ENCODE measurements at places on chromosomes 6 and 20.

DNA sequence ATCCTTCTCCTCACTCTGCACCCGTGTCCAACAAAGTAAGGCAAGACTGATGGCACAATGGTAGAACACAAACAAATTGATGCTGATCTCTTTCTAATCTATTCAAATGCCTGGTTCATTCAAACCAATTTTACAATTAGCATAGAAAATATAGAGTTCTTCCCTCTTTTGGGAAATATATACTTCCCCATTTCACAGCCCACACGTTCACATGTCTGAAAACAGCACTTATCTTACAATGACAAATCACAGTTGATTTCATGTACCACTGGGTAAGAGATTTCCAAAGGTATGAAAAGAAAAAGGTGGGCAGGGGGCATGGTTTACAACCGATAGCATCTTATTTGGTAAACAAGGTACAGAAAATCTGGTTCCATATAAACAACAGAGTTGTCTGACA lies 137.6 kb downstream of the RNGTT start:
- DNase-seq, result no peak

GRCh38 chr20:34274694-34275093 lies 28.5 kb downstream of the AHCY start:
- DNase-seq, result no peak

- DNase-seq, result no peak
Observed at GRCh38 chr20:23061734-23062561, 12.5 kb upstream of the THBD start.

GRCh38 chr6:109455437-109456110 lies at the start of gene MICAL1:
Gene MICAL1 (minus strand): TSS chr6:109455772. CDS start chr6:109454196, 1,576 bp downstream.
- DNase-seq, result peak; percentile 75

GRCh38 chr6:159494586-159494972 lies 198.5 kb downstream of the SOD2 start:
- no peak for DNase-seq

DNA sequence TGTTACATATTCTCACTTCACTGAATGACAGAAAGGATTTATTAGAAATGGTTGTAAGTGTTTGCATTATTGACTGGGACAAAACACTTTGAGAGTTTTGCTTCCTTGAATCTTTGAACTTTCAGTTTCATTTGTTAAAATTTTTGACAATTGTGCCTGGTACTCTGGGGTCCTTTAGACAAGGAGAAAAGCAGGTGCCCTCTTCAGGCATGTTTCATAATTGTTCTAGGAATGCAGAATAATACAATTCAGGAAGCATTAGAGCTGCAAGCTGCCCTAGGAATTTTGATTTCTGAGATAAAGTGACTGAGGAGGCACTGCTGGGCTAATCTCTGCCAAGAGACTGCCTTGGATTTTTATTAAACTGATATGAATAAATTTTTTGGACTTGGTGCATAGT lies 49.7 kb downstream of the TOP1 start:
- no peak for DNase-seq

DNA sequence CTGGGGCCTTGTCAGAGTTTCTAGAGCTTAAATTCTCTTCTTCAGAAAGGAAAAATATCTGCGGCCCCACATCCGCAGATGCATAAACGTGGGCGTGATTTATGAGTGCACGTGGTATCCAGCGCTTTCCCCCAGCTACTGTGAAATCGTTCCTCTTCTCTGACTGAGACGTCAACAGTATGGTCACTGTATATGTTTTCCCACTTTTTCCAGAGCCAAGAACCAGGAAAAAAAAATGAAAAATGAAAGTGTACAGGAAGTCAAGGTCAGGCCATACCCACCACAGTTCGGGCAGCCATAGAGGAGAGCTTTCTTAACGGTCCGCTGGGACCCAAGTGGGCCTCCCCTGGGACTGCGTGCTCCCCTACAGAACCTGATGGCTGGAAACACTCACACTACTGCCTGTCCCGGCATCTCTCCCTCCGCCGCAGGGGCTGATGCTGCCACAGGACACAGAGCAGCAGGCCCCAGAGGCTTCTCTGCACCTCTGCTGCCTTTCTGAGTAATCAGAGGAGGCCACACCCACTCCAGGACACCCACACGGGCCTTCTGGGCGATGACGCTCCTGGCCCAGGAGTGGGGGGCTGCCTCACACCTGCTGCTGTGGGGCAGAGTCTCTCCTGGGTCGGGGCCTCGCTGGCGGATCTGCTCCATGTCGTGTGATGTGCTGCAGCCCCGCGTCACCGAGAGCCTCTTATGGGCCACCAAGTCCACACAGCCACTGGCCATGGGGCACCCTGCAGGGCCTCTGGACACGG lies 16.4 kb upstream of the STX16 start:
- DNase-seq, result peak; percentile 66

DNA sequence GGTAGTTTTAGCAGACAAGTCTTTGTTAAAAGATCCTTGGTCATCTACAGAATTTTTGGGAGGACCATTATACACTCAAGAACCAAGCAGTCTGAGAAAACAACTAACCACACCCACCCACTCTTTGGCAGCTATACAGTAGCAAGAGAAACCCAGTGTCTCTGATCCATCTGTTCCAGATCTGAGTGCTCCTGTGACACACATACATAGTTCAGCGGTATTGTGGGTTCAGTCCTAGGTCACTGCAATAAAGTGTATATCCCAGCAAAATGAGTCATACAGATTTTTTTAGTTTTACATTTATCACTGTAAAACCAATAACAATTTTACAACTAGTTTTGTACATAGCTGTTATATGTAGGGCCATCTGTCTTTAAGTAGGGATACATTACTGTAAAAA lies 47.4 kb upstream of the PAK5 start:
- no peak for DNase-seq

DNA sequence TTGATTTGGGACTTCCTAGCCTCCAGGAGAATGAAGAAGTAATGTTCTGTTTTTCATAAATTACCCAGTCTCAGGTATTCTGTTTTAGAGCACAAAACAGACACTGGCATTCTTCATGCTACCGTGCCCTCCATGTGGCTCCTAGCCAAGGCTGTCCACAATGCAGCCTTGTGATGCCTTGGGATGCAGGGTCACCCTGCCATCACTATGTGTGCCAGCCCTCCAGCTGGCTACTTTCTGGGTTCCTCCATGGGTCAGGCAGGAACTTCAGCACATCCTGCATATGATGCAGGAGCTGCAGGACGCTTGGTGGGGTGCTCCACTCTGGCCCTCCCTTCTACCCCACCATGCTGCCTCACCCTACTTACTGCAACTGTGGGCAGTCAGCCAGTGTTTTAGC lies 38.0 kb upstream of the FAM50B start:
- DNase-seq, result no peak

- peak; percentile 28 for DNase-seq
Observed at GRCh38 chr6:137102851-137103492, 58.2 kb upstream of the IL20RA start.

DNA sequence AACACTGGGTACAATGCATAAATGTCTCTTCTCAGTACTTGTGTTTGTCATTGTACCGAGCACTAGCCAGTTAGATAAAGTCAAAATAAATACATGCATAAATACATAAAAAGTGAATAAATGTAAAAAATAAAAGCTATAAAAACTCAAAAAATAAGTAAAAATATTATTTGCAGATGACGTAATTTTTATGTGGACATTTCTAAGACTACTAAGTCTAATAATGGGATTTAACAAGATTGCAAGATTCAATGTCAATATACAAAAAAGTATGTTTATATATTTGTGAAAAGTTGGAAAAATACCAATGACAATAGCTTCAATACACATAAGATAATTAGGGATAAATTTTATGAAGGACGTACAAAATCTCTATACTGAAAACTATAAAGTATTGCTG lies 639.6 kb downstream of the CBLN4 start:
- no peak for DNase-seq

All from stimulated activated CD8-positive, alpha-beta memory T cell treated with anti-CD3 and anti-CD28 coated beads, Interleukin-4, amount 100 ng/mL, for 48 hours (primary cell).